SW480 (cell line): ENCODE measurements at places on chromosomes 6 and 20.

- no peak for DNase-seq
These were observed 4.3 kb downstream of the PPP1R11 start for GRCh38 chr6:30071081-30071818.

- DNase-seq, result peak; percentile 8
These were observed 9.7 kb upstream of the CEP43 start for GRCh38 chr6:166989427-166990032.

DNA sequence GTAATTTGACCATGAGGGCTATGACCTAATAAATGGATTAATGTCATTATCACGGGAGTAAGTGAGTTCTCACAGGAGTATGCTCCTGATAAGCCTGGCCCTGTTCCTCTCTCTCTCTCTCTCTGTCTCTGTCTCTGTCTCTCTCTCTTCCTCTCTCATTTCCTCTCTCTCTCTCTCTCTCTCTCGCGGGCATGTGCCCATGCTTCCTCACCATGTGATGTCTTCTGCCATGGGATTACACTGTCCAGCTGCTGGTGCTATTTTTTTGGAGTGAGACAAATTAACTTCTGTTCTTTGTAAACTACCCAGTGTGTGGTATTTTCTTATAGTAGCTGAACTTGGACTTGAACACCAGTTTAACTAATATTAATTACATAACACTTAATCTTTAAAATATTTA lies 374.3 kb upstream of the GJE1 start:
- DNase-seq, result no peak

GRCh38 chr20:62702895-62703852 lies 5.5 kb upstream of the NTSR1 start:
- peak; percentile 88 for DNase-seq

- no peak for DNase-seq
These were observed 29.6 kb downstream of the PCNA start for GRCh38 chr20:5090191-5090590.

- no peak for DNase-seq
These were observed 51.0 kb upstream of the IL20RA start for GRCh38 chr6:137095651-137096238.
